ENCODE measurements at places on chromosomes 12 and 14.

GRCh38 chr14:30779210-30779609, 95.1 kb upstream of the COCH start:
- peak; percentile 40 for DNase-seq

GRCh38 chr12:111409780-111410430, 4.2 kb downstream of the SH2B3 start:
- DNase-seq = peak; percentile 52

GRCh38 chr12:62586850-62587249, 120.2 kb downstream of the MON2 start:
- DNase-seq = no peak

DNA sequence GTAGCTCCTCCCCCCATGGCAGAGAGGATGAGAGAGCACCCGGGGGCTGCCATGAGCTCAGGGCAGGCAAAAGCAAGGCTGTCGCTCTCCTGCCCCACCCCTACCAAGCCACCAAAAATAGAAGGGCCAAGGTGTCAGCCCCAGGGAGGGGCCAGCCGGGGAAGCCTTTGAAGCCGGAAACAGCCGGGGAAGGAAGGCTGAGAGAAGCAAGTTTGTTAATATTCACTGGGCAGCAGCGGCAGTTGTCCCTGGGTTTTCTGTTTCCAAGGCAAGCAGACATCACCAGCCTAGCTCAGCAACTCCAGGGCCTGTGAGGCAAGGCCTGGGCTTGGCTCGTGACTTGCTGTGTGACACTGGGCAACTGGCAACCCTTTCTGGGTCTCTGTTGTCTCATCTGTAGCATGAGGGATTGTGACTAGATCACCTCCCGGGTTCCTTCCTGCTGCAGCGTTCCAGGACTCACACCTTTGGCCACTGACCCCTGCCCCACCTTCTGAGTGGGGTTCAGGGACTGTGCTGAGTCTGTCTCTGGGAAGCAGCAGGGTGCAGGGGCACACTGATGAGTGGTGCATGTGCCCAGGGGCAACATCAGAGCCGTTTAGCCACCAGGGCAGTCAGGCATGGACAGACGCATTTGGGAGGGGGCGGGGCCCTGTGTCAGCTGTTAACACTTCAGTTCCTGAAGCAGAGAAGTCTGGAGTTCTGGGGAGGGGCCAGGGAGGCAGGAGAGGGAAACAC, 24.3 kb downstream of the SYNDIG1L start:
- peak; percentile 82 for DNase-seq

- DNase-seq = no peak
Measured at GRCh38 chr14:104871656-104872468, 6.8 kb downstream of the CEP170B start.

- no peak for DNase-seq
Measured at GRCh38 chr14:62696331-62696924, 348.8 kb downstream of the KCNH5 start.

DNA sequence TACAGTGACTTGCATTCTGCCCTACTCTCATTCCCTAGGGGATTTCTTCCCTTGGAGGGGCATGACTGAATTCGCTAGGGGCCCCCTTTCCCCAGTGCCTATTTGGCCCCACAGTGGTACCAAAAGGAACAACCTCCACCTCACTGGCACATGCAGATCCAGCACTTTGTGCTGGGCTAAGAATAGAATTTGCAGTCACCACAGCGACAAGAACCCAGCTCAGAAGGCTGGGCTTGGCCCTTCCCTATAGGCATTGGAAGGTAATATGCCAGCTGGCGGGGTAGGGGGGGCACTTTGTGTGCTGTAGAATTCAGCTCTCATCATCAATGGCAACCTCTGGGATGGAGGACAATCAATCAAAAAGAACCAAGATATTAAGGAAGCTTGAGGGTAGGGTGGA, 13.9 kb downstream of the BAZ2A start:
- DNase-seq = no peak

- no peak for DNase-seq
Measured at GRCh38 chr12:66199831-66200509, 11.0 kb downstream of the IRAK3 start.

GRCh38 chr12:106601031-106601430, 18.2 kb downstream of the RFX4 start:
- no peak for DNase-seq
